Type B pancreatic cell (in vitro differentiated cells): ENCODE measurements at places on chromosomes 1 and 21. TPM values are rescaled to one million over a fixed set of nuclear protein-coding genes. Genes with fewer than 3 reads are reported as not detected.

- no peak for DNase-seq
- no peak overlapping the region for H3K27ac ChIP-seq
- H3K27me3 ChIP-seq = peaks cover 6% of the 10 kb centered on the region
- no peaks in the 10 kb centered on the region for H3K36me3 ChIP-seq
These were observed 339.0 kb downstream of the DSCAM start for GRCh38 chr21:40507978-40508377.

DNA sequence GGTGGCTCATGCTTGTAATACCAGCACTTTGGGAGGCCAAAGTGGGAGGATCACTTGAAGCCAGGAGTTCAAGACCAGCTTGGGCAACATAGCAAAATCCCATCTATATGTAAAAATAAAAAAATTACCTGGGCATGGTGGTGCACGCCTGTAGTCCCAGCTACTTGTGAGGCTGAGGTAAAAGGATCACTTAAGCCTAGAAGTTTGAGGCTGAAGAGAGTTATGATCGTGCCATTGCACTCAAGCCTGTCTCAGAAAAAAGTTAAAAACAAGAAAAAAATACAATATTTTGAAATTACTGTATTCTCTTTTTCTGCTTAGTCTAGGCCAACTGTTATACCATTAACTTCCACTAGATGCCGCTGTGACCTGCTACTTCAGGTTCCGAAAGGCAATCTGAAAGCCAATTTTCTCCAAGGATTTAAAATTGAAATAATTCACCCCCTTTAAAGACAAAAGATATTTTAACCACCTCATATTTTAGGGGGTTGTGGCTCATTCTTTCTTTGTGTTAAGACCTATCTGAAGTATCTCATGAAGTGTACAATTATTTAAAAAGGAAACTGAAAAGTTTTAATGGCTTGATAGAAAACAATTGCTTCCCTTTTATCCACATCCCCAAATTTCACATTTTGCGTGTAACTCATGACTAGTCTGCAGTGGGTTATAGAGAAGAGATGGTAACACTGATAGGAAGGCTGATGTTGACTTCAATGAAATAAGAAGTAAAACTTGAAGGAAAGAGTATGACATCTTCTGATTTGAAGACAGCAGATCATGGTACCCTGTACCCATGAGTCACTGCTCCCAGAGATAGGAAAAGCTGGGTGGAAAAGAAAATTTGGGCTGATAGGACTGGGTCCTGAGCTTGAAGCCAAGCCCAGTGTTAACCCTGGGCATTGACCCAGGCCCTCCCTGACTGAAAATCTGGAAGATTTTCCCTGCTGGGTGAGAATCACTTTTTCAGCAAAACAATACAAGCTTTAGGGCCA, 24.4 kb upstream of the CLDN14 start:
- peak overlapping the region; percentile 29 for H3K27ac ChIP-seq
- peaks cover 9% of the 10 kb centered on the region for H3K4me1 ChIP-seq
- DNase-seq = no peak
- no peak overlapping the region for H3K4me3 ChIP-seq
- H3K36me3 ChIP-seq = no peaks in the 10 kb centered on the region

GRCh38 chr1:37732111-37732780, 32.7 kb downstream of the EPHA10 start:
- no peaks in the 10 kb centered on the region for H3K36me3 ChIP-seq
- no peak for DNase-seq
- H3K27ac ChIP-seq = no peak overlapping the region

GRCh38 chr1:156760092-156760795, 7.1 kb upstream of the PRCC start:
- DNase-seq = no peak
- H3K27ac ChIP-seq = peak overlapping the region; percentile 92
- no peaks in the 10 kb centered on the region for H3K36me3 ChIP-seq
- no peaks in the 10 kb centered on the region for H3K27me3 ChIP-seq

DNA sequence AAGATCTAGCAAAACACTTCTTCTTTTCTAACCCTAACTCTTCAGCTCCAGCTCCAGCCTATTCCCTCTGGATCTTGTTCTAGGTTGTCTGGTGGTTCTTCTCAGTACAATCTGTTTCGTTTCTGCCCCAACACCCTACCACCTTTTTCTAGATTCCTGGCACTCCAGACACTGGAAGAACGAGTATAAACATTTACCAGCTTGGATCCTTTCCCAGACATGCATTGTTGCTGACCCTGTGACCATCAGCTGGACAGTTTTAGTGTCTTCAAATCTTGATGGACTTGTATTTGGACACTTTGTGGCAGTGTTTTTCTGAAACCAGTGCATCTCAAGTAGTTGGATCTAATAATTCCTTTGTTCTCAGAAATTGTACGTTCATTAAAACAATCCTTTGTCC, 30.6 kb upstream of the CACNA1E start:
- peaks cover 9% of the 10 kb centered on the region for H3K27me3 ChIP-seq
- no peak overlapping the region for H3K27ac ChIP-seq
- no peaks in the 10 kb centered on the region for H3K4me1 ChIP-seq
- H3K36me3 ChIP-seq = no peaks in the 10 kb centered on the region
- H3K4me3 ChIP-seq = no peak overlapping the region
- DNase-seq = no peak

DNA sequence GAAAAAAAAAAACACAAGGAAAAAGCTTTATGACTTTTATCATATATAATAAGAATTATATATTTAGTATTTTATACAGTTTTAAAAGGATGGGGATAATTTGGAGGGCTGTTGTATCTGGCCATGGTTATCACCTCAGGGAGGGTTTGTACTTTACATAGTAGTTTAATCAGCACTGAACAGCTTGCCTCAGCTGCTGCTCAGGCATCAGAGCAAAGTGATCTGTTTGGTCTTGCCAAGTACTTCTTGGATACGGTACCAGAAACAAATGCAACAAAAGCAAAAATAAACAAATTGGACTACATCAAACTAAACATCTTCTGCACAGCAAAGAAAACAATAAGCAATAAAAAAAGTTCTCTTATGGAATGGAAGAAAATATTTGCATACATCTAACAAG, 2.6 kb upstream of the SPTA1 start:
- DNase-seq = no peak
- no peaks in the 10 kb centered on the region for H3K4me1 ChIP-seq
- no peaks in the 10 kb centered on the region for H3K27me3 ChIP-seq
- H3K27ac ChIP-seq = no peak overlapping the region

DNA sequence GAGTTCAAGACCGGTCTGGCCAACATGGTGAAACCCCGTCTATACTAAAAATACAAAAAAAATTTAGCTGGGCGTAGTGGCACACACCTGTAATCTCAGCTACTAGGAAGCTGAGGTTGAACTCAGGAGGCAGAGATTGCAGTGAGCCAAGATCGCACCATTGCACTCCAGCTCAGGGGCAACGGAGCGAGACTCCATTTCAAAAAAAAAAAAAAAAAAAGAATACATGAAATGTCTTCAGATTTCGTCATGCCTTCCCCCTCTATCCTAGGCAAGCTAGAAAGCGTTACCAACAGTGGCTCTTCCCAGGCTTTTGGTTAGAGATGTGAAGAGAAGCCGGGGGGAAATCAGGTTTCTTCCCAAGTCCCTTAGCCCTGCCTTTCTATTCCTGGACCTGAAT, 3.6 kb downstream of the TFF1 start:
- DNase-seq = no peak
- H3K27ac ChIP-seq = no peak overlapping the region
- H3K36me3 ChIP-seq = no peaks in the 10 kb centered on the region
- H3K4me3 ChIP-seq = no peak overlapping the region

- DNase-seq = no peak
- H3K4me1 ChIP-seq = peaks cover 15% of the 10 kb centered on the region
- peak overlapping the region; percentile 44 for H3K27ac ChIP-seq
- no peaks in the 10 kb centered on the region for H3K27me3 ChIP-seq
- no peak overlapping the region for H3K4me3 ChIP-seq
- H3K36me3 ChIP-seq = no peaks in the 10 kb centered on the region
These were observed 19.3 kb downstream of the DPT start for GRCh38 chr1:168709405-168710363.

- no peak overlapping the region for H3K27ac ChIP-seq
- H3K4me3 ChIP-seq = no peak overlapping the region
- peaks cover 14% of the 10 kb centered on the region for H3K4me1 ChIP-seq
- no peaks in the 10 kb centered on the region for H3K27me3 ChIP-seq
These were observed 27.6 kb downstream of the SNX27 start for GRCh38 chr1:151639466-151639865.

DNA sequence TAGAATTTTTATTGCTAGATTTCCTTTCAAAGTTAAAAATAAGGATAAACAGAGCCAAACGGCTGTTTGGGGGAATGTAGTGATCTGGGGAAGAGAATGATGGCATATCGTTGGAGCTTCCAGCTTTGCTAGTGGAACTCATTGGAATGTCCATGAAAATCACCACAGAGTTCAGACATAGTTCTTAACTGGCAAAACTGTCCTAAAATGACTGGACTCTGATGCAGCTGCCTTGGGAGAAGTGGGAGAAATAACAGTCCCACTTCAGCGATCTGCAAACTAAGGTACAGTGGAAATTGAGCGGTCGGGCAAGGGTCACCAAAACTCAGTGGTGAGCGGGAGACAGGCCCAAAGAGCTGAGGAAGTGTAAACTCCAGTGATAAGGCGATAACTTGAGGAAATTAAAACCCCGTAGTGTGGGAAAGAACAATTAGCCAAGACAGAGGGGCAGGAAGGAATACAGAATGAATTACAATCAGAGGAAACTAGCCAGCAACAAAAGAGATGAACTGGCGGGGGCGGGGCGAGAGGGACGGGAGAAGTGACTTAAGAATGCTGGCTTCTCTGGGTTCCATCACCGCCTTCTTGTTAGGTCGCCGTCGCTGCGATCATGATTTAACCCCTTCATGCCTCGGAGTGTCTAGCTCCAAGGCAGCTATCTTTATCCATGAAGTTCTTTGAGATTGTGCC, 89.8 kb upstream of the ARHGAP29 start:
- H3K27ac ChIP-seq = peak overlapping the region; percentile 58
- H3K4me1 ChIP-seq = peaks cover 55% of the 10 kb centered on the region
- H3K4me3 ChIP-seq = peak overlapping the region; percentile 70
- no peak for DNase-seq
- no peaks in the 10 kb centered on the region for H3K27me3 ChIP-seq

PLA2G2F gene
- not detected in 2 replicates for total RNA-seq

TP73 gene
- total RNA-seq = 1.6 TPM in 2 replicates
